Stimulated activated CD4-positive, alpha-beta T cell treated with anti-CD3 and anti-CD28 coated beads, Interleukin-4, amount 100 ng/mL, for 48 hours (primary cell): ENCODE measurements at places on chromosomes 7 and 10.

DNA sequence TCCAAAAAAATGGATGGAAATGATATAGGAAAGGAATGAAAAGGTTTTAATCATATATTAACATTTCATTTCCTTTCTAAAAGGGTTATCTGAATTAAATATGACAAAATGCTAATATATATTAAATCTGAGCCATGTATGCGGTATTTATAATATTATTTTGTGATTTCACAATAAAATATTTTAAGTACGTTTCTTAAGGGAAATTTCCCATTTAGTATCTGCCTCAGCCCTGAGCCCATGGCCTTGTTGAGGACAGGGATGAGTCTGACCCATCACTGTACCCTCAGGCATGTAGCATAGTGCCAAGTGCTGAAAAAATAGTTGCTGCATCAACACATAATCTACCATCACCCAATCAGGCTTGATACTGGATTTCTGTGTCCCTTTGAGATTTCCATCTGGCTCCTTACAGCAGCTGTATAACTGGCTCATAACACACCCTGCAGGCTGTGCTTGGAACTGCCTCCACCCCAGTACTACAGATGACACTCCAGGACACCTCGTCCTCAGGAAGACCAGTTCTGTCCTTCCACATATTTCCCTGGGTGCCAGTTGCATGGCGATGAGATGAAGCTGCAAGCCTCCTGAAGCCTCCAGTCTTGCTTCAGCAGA, 59.4 kb upstream of the ASAH2 start:
- peak; percentile 16 for DNase-seq

DNA sequence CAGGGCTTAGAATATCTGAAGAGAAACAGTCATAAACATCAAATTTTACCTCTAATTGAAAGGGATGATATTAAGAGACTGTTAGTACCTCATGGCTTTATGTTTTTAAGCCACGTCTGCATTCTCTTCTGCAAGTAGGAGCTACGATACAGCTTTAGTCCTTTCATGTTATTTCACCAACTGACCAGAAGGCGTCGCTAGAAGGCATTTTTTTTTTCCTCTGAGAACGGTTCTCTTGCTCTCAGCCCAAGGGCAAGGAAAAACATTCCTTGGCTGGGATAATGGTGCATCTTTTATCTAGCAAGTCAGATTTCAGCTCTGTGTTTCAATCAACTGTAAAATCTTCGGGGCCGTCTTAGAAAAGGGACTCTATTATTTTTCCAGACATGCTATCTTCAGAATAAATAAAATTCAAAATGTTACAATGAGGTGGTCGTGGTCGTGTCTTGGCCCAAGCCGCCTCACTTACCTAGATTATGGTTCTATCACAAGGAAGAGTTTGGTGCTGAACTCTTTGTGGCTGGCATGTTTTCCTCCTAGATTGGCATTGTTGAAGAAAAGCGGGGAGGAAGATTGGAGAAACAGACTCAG, 41.6 kb upstream of the LYZL2 start:
- no peak for DNase-seq

GRCh38 chr10:554182-554848, 135.2 kb downstream of the DIP2C start:
- no peak for DNase-seq

DNA sequence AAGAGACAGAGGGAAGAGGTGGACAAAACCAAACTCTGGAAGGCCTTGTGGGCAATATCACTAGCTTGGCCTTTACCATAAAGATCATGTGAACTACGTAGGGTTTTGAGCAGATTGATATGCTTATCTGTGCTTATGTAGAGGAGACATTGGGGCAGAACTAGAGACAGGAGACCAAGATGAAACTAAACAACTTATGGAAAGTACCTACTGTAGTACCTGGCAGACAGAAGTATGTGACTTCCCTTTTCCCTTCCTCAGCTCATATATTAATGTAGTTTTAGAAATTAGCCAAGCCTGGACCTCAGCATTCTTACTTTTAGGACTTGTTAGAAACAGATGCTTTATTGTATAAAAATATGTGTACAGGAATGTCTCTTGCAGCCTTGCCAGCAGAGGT, 14.0 kb upstream of the IL6 start:
- DNase-seq: no peak

- DNase-seq: no peak
These were observed 202.3 kb downstream of the HERPUD2 start for GRCh38 chr7:35492451-35493175.

- DNase-seq: no peak
These were observed 72.1 kb upstream of the CDK1 start for GRCh38 chr10:60706146-60706545.

DNA sequence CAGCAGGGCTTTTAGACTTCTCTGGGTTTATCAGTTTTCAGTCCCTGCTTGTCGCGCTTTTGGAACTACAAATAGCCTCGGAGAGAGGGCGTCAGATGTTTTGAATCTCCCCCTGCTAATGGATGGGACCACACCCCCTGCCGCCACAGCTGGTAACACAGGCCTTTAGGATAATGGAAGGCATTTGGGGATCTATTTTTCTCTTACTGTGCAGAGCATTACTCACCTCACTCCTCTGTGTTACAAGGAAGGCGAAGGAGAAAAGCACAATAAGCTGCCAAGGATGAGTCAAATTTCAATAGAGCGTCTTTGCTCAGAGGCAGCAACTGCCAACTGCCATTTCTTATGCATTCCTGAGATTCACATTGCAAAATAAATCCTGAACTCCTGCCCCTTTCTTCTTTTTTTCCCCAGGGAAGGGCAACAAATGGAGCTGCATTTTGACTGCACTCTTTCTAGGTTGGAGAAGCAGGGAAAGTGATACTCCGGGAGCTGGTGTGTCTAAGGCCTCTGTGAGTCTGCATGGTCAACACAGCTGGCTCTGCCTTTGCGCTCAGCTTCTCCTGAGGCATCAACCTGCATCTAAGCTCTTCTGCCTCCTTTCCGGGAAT, 31.5 kb upstream of the SMNDC1 start:
- no peak for DNase-seq

DNA sequence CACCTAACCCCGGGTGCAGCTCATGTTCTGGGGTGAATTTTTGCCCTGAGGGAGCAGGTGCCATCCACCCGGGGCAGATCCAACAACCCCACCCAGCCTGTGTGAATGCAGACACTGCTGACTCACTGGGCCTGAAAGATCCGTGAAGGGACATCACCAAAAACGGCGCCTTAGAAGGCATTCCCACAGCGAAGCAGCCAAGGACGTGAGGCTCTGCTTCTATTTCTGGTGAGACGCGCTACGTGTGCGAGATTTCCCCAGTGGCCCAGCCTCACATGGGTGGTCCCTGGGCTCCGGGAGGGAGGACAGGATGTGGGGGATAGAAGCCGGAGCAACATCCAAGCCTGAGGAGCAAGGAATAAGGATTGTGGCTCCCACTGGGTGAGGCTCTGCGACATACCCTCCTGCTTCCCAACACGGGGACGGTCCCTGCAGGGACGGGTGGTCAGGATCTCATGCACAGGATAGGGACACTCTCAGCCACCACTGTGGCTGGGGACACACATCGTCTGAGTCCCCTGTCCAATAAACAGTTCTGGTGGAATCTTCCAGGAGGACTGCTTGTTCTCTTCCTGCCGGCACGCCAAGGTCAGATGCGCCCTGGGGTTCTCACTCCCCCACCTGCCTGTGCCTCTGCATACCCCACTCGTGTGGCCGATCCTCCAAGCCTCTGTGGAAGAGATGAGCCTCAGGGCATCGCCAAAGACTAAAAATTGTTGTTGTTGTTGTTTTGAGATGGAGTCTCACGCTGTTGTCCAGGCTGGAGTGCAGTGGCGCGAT, 70.2 kb downstream of the ZRANB1 start:
- no peak for DNase-seq

GRCh38 chr10:127291329-127291728, 94.9 kb upstream of the INSYN2A start:
- no peak for DNase-seq

GRCh38 chr7:87028636-87029035, 30.8 kb downstream of the ELAPOR2 start:
- DNase-seq: no peak

DNA sequence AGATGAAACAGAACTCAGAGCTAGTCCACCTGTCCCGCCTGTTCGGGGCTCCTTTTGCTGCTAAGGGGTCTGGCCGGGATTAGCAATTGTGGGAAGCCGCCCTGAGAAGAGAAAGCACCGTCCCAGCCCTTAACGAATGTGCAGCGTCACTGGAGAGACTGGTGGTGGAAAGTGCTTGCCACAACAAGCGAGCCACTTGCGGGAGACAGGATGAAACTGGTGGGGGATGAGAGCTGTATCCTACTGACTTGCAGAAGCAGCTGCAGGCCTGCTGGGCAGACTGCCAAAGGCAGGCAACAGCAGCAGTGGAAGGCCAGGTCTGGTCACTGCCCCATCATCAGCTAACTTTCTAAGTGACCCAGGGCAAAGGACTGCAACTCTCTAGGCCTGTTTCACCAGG, 95.4 kb downstream of the FAM53B start:
- DNase-seq: peak; percentile 41

DNA sequence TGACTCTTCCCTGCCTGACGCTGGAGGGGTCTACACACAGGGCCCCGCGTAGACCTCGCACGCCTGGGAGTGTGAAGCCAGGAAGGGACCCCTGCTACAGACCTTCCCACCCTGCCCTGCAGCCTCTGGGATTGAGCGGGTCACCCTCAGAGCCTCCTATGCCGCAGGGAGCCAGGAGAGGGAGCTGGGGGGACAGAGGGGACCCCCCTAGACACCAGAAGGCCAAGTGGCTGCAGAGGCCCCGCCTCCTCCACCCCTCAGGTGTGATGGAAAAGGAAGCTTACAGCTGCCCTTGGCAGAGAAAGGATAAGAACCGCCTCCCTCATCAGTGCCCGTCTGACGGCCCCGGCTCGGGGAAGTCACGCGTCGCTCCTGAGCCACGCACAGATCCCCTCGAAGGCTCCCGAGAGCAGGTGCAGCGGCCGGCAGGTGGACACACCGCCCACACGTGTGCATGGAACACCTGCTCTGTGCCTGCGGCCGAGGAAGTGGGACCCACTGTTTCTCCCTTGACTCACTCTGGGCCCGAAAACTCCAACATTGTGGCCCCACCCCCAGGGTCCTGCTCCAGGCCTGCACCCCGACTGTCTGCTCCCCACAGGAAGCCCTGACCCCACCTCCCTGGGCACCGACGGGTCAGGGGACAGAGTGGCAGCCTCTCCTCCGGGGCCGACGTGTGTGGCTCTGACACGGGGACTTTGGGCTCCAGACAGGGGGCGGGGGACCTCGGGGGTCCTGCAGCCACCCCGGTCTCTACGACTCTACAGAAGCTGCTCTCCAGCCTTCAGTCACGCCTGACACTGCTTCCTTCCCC, 73.3 kb downstream of the MICALL2 start:
- no peak for DNase-seq

DNA sequence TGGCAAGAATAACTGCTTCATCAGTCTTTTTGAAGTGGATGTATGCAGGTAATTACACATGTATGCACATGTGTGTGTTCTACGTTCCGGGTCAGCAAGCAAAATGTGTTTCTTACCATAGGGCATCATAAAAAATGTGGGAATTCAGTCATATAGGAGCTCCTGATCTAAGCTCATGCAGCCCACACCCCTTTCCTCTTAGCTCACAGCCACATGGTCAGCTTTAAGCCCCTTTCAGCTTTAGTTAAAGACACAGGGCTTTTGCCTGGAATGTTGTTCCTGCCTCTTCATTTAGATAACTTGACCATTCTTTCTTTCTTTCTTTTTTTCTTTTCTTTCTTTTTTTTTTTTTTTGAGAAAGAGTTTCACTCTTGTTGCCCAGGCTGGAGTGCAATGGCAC, 258.1 kb downstream of the RPS24 start:
- DNase-seq: no peak

- DNase-seq: no peak
These were observed 2.0 kb downstream of the RTKN2 start for GRCh38 chr10:62266611-62267010.

DNA sequence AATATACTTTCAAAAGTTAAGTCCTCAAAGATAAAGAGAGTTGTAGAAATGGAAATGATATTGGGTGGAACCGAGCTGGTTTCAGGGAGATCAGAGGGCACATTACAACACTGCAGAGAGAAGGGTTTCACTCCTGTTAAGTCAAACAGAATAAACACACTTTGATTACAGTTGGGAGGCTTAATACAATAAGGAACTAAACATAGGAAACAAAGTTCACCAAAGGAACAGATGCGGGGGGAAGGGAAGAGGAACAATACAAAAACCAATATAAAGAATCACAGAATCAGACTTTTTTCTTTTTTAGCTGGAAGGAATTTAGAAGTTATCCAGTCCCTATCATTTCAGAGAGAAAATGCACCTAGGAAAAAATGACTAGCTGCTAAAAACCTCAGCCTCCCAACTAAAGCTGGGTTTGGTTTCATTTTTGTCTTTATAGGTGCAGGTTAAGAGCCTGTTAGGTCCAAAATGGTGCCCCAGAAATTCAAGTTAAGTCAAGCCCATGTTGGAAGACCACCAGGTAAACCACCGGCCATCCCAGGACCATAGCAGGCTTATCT, 81.9 kb downstream of the DNMBP start:
- no peak for DNase-seq

DNA sequence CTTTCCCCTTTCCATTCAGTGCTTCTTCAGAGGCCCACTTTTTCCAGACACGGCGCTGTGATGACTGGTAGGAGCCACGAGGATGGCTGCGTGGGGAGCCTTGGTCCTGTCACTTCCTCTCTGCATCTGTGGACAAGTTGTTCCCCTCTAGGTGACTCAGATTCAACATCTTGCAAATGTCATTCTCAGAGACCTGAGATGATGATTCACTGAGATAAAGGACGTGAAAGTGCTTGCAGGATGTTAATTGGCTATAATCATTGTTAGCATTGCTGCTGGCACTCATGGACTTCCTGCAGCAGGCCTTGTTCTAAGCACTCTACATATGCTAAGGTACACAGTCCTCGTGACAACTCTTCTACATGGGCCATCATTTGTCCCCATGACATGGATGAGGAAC, 489.8 kb upstream of the ZMIZ1 start:
- DNase-seq: peak; percentile 49

GRCh38 chr7:77903597-77903996, 105.0 kb downstream of the PHTF2 start:
- no peak for DNase-seq

- no peak for DNase-seq
These were observed 39.3 kb downstream of the ANTXRL start for GRCh38 chr10:46326066-46326465.

- no peak for DNase-seq
These were observed 266 bp upstream of the STMP1 start for GRCh38 chr7:135662123-135662372.

DNA sequence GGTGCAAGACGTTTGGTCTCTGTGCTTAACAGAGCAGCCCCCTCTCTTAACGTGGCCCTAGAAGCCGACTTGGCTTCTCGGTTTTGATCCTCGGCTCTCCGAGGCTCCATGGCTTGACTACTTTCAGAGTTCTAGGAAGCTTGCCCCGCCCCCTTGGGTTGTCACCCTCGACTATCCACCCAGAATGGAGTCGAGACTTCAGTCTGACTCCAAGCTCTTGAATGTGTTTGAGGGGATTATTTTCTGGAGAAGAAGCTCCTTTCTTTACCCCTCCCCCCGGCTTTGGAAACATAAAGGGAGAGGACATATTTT, 448 bp downstream of the SEC24C start:
- DNase-seq: peak; percentile 61

- no peak for DNase-seq
These were observed 794 bp downstream of the PCGF6 start for GRCh38 chr10:103350175-103350516.

- no peak for DNase-seq
These were observed 189.4 kb upstream of the LRGUK start for GRCh38 chr7:133937786-133938185.

GRCh38 chr10:125881192-125881591, at the start of gene DHX32:
DHX32 (minus strand) TSS chr10:125881292; CDS start chr10:125880824, 468 bp downstream.
- DNase-seq: no peak

- no peak for DNase-seq
These were observed 29.4 kb downstream of the CHST15 start for GRCh38 chr10:124063750-124064603.
